ENCODE measurements at places on chromosomes 5 and 9.

DNA sequence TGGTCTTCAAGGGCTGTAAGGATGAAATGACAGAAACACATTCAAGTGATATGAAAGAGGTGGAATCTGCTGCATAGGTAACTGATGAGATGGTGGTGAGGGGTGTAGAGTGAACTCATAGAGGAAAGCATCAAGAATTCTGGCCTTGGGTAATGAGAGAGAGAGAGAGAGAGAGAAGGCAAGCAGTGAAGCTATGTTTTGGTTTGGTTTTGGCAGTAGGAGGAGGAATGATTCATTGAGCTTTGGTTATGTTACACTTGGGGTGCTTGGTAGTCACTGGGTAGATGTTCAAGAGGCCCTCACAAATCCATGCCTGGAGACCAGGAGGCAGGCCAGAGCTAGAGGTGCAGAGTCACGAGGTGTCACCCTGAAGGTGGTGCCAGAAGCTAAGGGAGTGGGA lies 89.5 kb downstream of the EGFLAM start:
- DNase-seq: no peak

DNA sequence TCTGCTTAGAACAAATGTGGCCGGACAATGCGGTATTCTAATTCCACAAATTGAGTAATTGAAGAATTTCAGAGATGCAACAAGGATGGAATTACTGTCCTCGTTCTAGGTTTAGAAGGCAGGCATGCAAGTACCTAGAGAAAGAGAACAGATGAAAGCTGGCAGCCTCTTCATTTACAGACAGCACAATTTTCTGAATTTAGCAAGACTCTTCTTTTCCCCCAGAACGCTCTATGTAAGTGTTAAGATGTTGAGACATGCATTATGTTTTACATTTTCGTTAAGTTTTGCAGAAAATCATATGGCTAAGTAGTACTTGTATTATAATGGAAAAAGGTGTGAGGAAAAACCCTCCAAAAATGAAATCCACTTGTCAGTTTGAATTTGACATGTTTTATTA lies 259.5 kb upstream of the ARRDC3 start:
- DNase-seq: no peak

DNA sequence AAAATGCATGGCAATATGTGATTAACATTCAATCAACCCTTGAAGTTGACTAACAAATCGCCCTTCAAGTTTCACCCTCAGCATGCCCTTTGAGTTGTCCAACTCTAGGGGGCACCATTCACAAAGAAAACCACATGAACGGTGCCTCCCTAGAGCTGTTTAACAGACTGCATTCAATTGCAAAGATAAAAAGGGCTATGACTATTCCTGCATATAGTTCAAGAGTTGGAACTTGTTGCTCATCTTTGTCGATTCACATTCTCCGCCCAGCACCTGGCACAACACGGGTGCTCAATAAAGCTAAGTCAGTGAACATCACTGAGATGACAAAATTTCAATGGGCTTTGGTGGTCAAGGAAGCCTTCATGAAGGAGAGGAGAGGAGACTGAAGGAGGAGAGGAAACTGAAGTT lies 69.6 kb upstream of the SLC30A5 start:
- DNase-seq: no peak

DNA sequence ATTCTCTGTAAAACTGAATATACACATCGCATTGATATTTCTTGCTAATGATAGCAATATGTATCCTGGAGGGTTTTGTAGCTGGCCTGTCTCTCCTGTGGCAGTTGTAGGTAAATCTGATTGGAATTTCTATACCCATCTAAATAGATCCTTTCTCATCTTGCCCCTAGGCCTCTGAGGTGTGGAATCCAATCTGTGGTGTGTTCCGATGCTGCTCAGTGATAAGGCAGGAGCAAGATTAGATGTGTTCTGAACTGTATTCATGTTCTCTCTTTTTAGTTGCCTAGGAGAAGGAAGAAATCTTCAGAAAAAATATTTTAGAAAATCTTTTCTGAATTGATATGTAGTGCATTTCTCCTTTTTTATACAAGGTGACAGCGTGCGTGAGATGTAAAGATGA lies 507.5 kb downstream of the NR2F1-AS1 start:
- DNase-seq: no peak

GRCh38 chr9:122058709-122059108 lies 34.4 kb downstream of the TTLL11 start:
- DNase-seq: no peak

DNA sequence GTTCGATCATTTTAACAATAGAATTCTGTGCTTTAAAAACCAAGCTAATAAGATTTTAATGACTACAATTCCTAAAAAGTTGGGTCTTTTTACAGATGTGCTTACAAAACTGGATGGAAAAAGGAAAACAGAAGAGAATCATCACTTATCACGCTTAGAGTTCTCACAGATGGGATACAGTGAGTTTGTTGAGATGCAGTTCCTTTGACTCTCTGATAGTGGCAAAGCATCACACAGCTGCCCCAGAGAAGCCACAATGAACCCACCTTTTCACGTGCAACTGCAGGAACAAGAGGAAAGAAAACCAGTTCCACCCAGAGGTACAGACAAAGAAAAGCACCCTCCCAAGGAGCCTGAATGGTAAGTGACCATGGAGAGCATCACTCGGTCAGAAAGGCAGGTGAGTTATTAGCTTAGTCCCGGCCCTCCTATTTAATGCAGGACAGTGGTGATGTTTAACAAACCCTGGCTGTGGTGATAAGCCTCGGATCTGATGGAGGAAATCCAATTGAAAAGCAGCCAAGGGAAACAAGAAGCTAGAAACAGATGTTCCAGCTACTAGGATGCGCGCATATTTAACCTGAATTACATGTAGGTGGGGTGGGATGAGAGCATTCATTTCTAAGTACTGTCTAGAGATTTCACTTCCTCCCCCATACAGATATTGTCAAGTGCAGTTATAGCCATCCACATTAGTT lies 167.7 kb downstream of the TARS1 start:
- DNase-seq: no peak

GRCh38 chr9:105127863-105128220 lies 116.6 kb upstream of the SLC44A1 start:
- DNase-seq: peak; percentile 72

Measured in GM12878 (cell line).